ENCODE measurements at places on chromosomes 13 and 19. TPM values are rescaled to one million over a fixed set of nuclear protein-coding genes. Genes with fewer than 3 reads are reported as not detected.

- no peaks in the 10 kb centered on the region for H3K27me3 ChIP-seq
- no peaks in the 10 kb centered on the region for H3K4me1 ChIP-seq
- no peak overlapping the region for H3K4me3 ChIP-seq
- no peak overlapping the region for H3K27ac ChIP-seq
- H3K36me3 ChIP-seq, result no peaks in the 10 kb centered on the region
These were observed 37.1 kb downstream of the TSHZ3 start for GRCh38 chr19:31312009-31312676.

The VSTM1 gene
- polyA plus RNA-seq, result not detected

The KLK10 gene
- not detected for polyA plus RNA-seq

DNA sequence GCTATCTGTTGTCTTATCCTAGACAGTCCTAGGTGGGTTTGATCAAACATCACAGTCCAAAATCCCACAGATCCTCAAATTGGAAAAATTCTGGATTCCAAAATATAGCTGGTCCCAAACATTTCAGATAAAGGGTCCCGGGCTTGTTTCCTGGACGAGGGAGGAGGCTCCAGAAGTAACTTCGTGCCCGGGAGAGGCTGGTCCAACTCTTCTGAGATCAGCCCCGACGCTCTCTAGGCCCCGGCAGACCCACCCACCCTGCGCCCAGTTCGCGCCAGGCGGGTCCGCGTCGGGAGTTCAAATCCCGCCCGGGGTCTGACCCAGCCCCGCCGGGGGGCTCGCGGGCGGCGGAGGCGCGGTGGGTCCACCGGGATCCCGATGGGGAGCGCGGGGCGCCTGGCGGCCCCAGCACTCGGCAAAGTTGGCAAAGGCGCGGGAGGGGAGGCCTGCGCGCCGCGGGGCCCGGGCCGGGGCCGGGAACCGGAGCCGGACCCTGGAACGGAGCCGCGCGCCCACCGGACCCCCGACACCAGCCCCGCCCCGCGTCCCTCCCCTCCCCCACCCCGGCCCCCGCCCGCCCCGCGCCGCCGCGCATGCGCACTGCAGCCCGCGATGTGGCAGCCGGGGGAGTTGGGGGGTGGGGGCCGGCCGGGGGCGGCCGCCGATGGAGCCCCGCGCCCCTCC, 513 bp downstream of the MIER2 start:
- DNase-seq, result peak; percentile 25
- H3K36me3 ChIP-seq, result no peaks in the 10 kb centered on the region
- no peaks in the 10 kb centered on the region for H3K27me3 ChIP-seq
- H3K4me1 ChIP-seq, result peaks cover 35% of the 10 kb centered on the region

DNA sequence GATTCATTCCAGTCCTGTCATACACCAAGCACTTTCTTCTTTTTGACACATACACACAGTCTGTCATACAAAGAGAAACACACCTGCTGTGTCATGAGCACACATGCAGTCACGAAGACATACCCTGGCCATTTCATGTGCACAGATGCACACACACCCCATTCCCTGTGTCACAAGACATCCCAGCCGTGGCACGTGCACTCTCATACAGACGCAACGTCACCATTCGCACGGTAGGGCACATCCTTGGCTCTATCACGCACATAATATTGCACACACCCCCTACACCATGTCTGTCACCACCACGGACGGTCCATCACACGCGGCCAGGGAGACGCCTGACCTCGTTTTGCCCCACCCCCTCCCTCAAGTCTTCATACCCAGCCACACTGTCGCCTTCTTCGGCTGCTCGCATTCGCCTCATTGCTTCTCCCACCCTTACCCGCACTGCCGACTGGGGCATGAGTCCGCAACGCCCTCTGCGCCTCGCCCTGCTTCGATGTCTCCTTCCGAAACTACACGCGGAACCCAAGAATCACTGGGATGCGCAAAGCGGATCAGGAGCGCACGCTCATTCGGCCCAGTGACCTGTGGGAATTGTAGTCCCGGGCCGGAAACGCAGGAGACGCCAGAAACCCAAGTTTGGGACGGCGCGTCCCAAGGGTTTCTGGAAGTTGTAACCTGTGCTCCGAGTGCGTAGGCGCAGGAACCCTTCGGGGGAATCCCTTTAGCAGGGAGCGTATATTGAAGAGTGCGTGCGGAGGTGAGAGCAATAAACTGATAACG, 6.8 kb upstream of the ZNF283 start:
- H3K27me3 ChIP-seq, result peaks cover 18% of the 10 kb centered on the region
- H3K4me3 ChIP-seq, result peak overlapping the region; percentile 63
- DNase-seq, result peak; percentile 8
- H3K27ac ChIP-seq, result no peak overlapping the region
- no peaks in the 10 kb centered on the region for H3K36me3 ChIP-seq
- H3K4me1 ChIP-seq, result peaks cover 5% of the 10 kb centered on the region

- peaks cover 62% of the 10 kb centered on the region for H3K36me3 ChIP-seq
- H3K27ac ChIP-seq, result no peak overlapping the region
- no peaks in the 10 kb centered on the region for H3K27me3 ChIP-seq
- no peak for DNase-seq
These were observed 2.9 kb downstream of the ZNF792 start for GRCh38 chr19:34960940-34961679.
